ENCODE measurements at places on chromosomes 4 and X.

GRCh38 chr4:2025817-2026216, 17.0 kb upstream of the NELFA start:
- H3K27ac ChIP-seq, result no peak overlapping the region
- no peaks in the 10 kb centered on the region for H3K4me1 ChIP-seq
- H3K27me3 ChIP-seq, result no peaks in the 10 kb centered on the region

DNA sequence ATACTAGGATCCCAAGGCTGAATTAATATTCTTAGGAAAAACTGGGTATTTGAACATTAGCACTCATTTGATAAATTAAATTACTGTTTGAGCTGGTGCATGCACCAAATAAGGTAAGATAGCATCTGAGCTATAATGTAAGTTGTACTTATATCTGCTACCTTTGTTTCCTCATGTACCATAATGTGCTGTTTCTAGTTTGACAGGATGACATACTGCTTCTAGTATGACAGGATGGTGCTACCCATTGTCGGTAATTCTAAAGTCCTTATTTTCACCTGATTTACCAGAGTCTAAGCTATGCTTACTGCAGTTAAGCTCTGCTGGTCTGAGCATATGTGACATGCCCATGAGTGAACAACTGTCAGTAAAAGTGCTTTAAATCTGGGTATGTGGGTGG, 1017.5 kb upstream of the IGFBP7 start:
- no peak overlapping the region for H3K27ac ChIP-seq
- no peaks in the 10 kb centered on the region for H3K4me1 ChIP-seq
- DNase-seq, result no peak
- no peaks in the 10 kb centered on the region for H3K36me3 ChIP-seq
- no peaks in the 10 kb centered on the region for H3K27me3 ChIP-seq
- no peak overlapping the region for H3K4me3 ChIP-seq

- no peak overlapping the region for H3K27ac ChIP-seq
- H3K4me3 ChIP-seq, result no peak overlapping the region
- H3K4me1 ChIP-seq, result no peaks in the 10 kb centered on the region
- H3K36me3 ChIP-seq, result no peaks in the 10 kb centered on the region
- no peak for DNase-seq
Measured at GRCh38 chrX:47420265-47420664, 49.9 kb downstream of the ZNF157 start.

DNA sequence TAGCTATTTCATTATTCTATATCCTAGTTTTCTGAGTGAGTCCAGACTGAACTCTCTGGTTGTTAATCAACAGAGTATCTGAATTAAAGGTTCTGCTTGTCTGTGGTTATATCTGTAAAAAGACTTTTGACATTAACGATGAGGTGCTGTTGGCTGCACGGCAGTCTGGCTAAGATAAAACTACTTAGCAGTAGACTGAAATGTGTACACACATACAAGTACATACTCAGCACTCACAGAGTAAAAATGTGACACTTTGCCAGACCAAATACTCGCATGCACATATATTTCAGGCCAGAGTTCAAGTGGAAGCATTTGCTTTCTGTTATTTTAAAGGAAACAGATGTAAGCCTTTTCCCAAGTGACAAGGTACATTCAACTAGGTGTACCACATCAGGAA, 80.5 kb downstream of the PRDM5 start:
- H3K4me1 ChIP-seq, result no peaks in the 10 kb centered on the region
- H3K4me3 ChIP-seq, result no peak overlapping the region
- no peak overlapping the region for H3K27ac ChIP-seq
- no peaks in the 10 kb centered on the region for H3K36me3 ChIP-seq
- H3K27me3 ChIP-seq, result no peaks in the 10 kb centered on the region

- H3K36me3 ChIP-seq, result no peaks in the 10 kb centered on the region
- no peak overlapping the region for H3K27ac ChIP-seq
- H3K4me3 ChIP-seq, result no peak overlapping the region
- H3K27me3 ChIP-seq, result no peaks in the 10 kb centered on the region
Measured at GRCh38 chr4:70749313-70749712, 27.5 kb downstream of the RUFY3 start.

DNA sequence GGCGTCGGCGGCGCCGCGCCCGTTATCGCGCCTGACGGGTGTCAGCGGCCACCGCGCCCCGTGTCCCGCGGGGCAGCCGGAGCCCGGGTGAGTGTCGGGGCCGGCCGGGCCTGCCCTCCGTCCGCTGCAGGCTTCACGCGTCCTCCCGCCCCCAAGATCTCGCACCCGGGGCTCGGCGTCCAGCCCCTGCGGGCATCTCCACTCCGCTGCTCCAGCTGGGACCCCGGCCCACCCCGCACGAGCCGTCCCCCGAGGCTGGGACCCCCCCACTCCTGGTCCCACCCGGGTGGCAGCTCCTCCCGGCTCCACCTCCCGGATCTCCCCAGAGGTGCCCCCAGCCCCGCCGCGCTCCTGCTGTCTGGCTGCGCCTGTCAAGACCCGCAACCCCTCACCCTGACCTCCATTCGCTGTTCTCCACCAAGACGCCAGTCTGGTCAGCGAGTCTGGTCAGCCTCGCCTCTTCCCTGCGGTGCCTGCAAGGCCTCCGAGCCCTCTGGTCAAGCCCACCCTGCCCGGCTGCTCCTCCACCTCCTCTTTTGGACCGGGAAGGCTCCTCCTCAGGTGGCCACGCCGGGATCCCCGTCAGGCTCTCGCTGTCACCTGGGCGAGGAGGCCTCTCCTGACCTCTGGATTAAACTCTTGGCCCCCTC, 66.0 kb upstream of the NKX1-1 start:
- H3K4me3 ChIP-seq, result no peak overlapping the region
- DNase-seq, result no peak
- H3K27ac ChIP-seq, result no peak overlapping the region
- H3K36me3 ChIP-seq, result no peaks in the 10 kb centered on the region
- no peaks in the 10 kb centered on the region for H3K4me1 ChIP-seq
- no peaks in the 10 kb centered on the region for H3K27me3 ChIP-seq

- DNase-seq, result no peak
- no peaks in the 10 kb centered on the region for H3K36me3 ChIP-seq
- H3K27ac ChIP-seq, result no peak overlapping the region
Measured at GRCh38 chr4:138252551-138252950, 10.4 kb upstream of the SLC7A11 start.

DNA sequence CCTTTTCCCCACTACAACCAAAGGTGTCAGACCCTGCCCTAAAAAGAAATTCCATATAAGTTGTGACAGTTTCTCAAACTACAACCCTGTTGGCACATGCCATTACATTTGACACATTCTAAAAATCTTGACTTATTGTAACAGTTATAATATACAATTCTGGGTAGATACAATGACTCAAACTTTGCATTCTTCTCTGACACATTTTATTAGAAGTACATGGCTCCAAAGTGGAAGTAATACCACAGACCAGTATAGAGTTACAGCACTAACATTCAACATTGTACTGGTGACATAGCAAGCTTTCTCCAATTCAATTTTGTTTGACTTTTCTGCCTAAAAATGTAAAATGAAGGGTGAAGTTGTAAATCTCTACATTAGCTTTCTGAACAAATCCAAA, 196.6 kb upstream of the ETNPPL start:
- H3K27me3 ChIP-seq, result no peaks in the 10 kb centered on the region
- no peaks in the 10 kb centered on the region for H3K36me3 ChIP-seq
- no peak for DNase-seq
- H3K4me3 ChIP-seq, result no peak overlapping the region

- no peaks in the 10 kb centered on the region for H3K36me3 ChIP-seq
- H3K4me3 ChIP-seq, result no peak overlapping the region
- no peaks in the 10 kb centered on the region for H3K27me3 ChIP-seq
Measured at GRCh38 chr4:172152284-172152683, 339.1 kb downstream of the GALNTL6 start.

GRCh38 chr4:24603343-24603742, 19.0 kb upstream of the DHX15 start:
- H3K4me3 ChIP-seq, result no peak overlapping the region
- DNase-seq, result no peak
- H3K36me3 ChIP-seq, result no peaks in the 10 kb centered on the region
- H3K27ac ChIP-seq, result no peak overlapping the region
- no peaks in the 10 kb centered on the region for H3K4me1 ChIP-seq

- H3K27ac ChIP-seq, result no peak overlapping the region
- DNase-seq, result no peak
- no peak overlapping the region for H3K4me3 ChIP-seq
Measured at GRCh38 chr4:145041378-145041777, 56.6 kb downstream of the ANAPC10 start.

DNA sequence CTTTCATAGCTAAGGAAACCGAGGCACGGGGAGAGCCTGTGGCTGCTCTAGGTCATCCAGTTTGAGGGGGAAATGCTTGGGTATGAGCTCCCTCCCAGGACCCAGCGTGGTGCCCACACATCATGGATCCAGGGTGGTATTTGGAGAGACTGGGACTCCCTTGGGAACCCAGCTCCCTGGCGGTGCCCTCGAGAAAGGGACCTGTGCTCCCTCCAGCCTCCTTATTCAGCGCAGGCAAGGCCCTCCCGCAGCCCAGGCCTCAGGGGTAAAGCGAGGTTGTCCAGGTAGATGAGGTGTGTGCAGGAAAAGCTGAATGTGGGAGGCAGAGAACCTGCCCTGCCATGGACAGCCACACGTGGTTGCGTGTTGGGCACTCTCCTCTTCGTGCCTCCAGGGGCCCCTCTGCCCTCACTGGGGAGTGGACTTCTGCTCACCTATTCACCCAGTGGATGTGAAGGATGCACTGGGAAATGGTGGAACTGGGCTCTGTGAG, 53.8 kb upstream of the GPR78 start:
- H3K27me3 ChIP-seq, result no peaks in the 10 kb centered on the region
- no peak for DNase-seq
- no peak overlapping the region for H3K27ac ChIP-seq
- no peaks in the 10 kb centered on the region for H3K4me1 ChIP-seq
- no peaks in the 10 kb centered on the region for H3K36me3 ChIP-seq

DNA sequence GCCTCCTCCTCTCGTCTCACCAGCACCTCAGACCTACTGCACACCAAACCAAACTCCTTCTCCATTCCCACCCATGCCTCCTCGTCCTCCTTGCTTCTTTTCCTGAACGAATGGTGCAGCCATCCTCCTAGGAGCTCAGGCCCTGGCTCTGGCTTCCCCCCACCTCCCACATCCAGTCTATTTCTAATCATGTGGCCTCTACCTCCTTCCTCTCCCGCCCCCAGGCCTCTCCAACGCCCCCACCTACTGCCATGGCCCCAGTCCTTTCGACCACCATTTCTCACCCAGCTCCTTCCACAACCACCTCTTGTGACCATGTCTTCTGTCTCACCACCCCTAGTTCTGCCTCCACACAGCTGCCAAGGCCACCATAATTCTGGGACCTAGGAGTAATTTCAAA, 127.1 kb downstream of the PJA1 start:
- H3K4me3 ChIP-seq, result no peak overlapping the region
- no peaks in the 10 kb centered on the region for H3K27me3 ChIP-seq
- H3K36me3 ChIP-seq, result no peaks in the 10 kb centered on the region
- no peak for DNase-seq
- H3K27ac ChIP-seq, result no peak overlapping the region

DNA sequence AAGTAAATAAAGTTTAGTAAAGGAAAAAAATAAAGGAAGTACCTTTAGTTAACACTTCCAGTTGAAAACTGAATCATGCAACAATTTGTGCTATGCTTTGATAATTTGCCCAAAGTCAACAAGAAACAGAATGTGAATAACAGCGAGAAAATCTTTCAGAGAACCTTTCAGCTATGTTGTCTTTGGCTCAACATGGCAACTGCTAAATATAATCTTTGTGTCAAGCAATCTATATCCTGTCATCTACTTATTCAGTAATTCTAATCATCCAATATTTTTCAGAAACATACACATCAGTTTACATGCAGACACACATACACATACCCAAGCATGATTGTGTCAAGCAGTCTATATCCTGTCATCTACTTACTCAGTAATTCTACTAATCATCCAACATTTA, 136.0 kb upstream of the PABPC4L start:
- no peak for DNase-seq
- H3K4me1 ChIP-seq, result no peaks in the 10 kb centered on the region
- H3K4me3 ChIP-seq, result no peak overlapping the region
- no peak overlapping the region for H3K27ac ChIP-seq
- no peaks in the 10 kb centered on the region for H3K27me3 ChIP-seq
- H3K36me3 ChIP-seq, result no peaks in the 10 kb centered on the region
